ENCODE measurements at places on chromosomes 3 and 15.

DNA sequence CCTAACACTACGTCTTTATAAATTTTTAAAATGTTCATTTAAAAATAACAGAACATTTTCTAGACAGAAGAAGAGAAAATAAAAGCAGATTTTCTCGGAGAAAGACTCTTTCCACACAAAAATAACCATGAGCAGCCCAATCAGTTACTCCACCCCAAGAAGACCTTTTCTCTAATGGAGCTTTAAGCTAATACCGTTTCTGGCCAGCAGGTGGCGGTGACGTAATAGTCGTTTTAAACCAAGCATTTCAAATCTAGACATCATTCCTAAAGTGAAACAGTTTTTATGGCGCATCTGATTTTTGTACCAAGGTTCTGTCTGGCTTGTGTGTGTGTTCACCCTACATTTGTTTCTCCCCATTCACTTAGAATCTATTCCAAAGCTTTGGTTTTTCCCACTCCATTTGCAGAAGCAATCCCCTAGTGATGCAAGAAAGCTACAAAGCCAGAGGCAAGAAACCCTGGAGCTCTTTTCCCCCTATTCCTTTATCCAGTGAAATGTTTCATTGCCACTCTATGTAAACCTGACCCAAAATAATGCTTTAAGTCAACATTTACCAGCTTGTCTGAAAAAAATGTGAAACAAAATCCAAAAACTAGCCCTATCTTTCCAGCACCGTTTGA lies 336.7 kb upstream of the IGF1R start:
- DNase-seq = peak; percentile 4

DNA sequence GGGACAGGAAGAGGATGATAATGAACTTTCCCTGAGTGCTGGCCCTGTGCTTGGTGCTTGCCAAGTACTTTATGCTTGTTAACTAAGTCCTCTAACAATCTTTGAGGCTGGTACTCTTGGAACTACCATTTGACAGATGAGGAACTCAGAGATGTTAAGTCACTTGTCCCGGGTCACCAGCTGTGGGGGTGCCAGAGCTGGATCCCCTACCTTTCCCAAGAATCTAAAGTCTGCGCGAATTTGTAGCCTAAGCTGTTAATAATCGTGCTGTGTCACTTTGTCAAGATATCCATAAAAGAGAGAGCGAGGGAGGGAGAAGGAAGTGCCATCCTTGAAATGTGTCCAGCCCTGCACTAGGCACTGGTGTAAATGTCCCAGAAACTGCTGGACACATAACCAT lies 19.0 kb upstream of the ACOX2 start:
- no peak for DNase-seq

GRCh38 chr3:30655187-30655812 lies 48.9 kb downstream of the TGFBR2 start:
- DNase-seq = no peak

- no peak for DNase-seq
Observed at GRCh38 chr3:71341721-71342120, 241.8 kb downstream of the FOXP1 start.

- DNase-seq = no peak
Observed at GRCh38 chr15:63902671-63903035, 68.9 kb upstream of the HERC1 start.

DNA sequence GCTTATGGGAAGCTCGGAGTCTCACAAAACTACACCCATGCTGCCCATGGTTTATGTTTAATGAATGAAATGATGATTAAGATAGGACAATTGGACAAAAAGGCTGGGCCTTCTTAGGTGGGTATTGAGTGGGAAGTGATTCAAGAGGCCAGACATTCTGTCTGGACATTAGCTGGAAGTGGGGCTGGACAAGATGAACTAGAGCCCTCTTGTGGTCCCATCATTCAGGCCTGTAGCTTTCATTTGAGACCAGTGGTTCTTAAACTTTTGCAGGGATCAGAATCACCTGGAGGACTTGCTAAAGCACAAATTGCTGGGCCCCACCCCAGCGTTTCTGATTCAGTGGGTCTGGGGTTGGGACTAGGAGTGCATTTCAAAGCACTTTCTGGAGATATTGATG lies 290.4 kb upstream of the CTDSPL start:
- DNase-seq = no peak

DNA sequence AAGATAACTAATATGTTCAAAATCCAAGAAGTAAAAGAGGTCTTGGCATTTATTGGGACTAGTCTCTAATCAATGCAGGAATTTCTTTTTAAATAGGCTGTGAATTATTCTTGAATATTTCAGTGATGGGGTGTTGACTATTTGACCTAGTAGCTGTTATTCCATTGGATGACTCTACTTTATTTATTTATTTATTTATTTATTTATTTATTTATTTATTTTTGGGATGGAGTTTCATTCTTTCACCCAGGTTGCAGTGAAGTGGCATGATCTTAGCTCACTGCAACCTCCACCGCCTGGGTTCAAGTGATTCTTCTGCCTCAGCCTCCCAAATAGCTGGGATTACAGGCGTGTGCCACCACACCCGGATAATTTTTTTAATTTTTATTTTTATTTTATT lies 1227.8 kb downstream of the ZPLD1 start:
- no peak for DNase-seq

- DNase-seq = no peak
Observed at GRCh38 chr3:115704661-115705338, 81.5 kb downstream of the GAP43 start.

- no peak for DNase-seq
Observed at GRCh38 chr15:90225504-90226234, 8.1 kb downstream of the CIB1 start.

DNA sequence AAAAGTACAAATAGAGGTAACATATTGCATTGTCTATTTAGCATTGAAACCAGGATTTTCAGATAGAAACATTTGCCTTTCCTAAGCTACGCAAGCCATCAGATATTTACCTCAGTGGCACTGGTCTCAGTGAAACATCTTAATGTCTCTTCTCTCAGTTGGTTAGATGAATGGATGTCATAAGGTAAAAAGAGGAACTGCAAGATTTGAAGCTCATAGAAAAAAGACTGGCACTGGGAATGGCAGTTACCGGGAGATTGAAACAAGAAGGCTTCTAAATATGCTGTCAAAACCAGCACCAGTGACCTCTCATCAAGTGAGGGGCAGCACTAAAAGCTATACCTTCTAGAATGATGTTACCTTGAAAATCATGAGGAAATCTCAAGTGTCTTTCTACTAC lies 486.4 kb downstream of the FHIT start:
- no peak for DNase-seq

DNA sequence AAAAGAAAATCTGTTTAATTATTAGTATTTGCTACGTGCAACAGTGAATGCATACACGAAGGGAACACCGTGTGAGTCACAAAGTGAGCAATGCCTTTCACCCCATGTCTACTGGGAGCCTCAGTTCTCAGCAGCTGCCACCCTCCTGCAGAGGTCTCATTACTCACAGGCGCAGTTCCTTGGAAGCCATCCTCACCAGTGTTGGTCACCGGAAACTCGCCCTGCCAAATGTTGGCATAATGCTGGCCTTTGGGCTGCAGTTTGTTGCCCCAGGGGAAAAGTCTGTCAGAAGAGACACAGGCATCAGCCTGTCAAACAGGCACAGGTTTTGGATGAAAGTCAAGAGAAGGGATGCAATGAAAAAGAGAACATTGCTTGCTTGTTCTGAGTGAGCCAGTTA lies 50.1 kb downstream of the SUMF1 start:
- no peak for DNase-seq

GRCh38 chr3:46110701-46111493 lies 83.6 kb upstream of the XCR1 start:
- no peak for DNase-seq

DNA sequence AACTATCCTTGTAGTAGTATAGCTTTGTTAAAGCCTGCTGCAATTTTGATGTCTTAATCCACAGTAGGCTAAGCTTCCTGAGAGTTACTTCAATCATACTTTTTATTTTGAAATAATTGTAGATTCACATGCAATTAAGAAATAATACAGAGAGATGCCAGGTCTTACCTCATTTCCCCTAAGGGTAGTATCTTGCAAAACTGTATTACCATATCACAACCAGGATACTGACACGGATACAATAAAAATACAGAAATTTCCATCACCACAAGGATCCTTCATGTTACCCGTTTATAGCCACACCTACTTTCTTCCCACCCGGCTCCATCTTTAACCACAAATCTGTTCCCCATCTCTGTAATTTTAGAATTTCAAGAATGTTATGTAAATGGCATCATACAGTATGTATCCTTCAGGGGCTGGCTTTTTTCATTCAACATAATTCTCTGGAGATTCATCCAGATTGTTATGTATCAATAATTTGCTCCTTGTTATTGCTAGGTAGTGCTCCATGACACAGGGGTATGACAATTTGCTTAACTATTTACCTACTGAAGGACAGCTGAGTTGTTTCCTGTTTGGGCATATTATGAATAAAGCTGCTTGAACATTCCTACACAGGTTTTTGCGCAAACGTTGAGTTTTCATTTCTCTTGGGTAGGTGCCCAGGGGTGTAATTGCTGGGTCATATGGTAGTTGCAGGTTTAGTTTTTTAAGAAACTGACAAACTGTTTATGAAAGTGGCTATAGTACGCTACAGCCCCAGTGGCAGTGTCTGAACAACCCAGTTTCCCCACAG lies 21.6 kb downstream of the BDH1 start:
- DNase-seq = no peak

All from nucleus accumbens (tissue), 56 donors.